Stimulated activated CD4-positive, alpha-beta T cell treated with anti-CD3 and anti-CD28 coated beads, Interleukin-4, amount 100 ng/mL, for 4 hours (primary cell): ENCODE measurements at places on chromosomes 3 and 15.

- no peak for DNase-seq
Measured at GRCh38 chr15:40248006-40248783, 9.3 kb downstream of the PAK6 start.

- DNase-seq = no peak
Measured at GRCh38 chr3:106425916-106426315, 557.1 kb upstream of the CBLB start.

DNA sequence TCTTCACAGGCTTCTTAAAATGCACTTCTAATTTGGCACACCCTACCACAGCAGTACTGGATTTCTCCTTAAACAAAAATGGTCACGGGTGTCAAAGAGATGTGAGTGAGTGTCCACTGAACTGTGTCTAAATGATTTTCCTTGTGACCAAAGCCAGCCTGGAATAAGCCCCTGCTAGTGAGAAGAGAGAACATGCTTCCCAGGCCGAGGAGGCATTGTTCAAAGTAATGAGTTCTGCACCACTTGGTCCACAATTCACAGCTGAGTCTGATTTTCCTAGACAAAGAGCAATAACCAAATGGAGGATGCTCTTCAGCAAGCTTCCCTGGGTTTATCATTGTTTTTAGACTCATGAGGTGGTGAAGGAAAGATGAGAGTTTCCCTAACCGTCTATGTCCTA, 3.8 kb downstream of the PLCH1 start:
- no peak for DNase-seq

- no peak for DNase-seq
Measured at GRCh38 chr3:64445109-64445943, 220.1 kb upstream of the PRICKLE2 start.

GRCh38 chr3:64224826-64225610, at the start of gene PRICKLE2:
TSS of gene PRICKLE2 (minus strand) at chr3:64225466. CDS start at chr3:64198927, 26,539 bp downstream.
- no peak for DNase-seq

DNA sequence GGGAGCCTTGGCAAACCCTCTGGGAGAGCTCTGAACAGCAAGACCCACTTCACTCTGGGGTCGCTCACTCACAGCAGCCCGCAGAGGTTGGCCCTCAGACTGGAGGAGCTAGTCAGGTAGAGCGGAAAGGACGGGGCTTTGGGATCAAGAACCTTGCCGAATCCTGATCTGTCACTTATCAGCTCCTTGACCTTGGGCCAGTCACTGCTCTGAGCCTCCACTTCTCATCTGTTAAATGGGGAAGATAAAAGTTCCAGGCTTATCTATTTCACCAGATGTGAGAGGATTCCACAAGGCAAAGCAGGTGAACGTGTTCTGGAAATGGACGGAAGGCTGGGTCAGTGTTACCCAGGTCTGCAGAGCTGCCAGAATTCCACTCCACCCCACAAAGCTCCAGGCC, 29.4 kb downstream of the SEMA5B start:
- no peak for DNase-seq

DNA sequence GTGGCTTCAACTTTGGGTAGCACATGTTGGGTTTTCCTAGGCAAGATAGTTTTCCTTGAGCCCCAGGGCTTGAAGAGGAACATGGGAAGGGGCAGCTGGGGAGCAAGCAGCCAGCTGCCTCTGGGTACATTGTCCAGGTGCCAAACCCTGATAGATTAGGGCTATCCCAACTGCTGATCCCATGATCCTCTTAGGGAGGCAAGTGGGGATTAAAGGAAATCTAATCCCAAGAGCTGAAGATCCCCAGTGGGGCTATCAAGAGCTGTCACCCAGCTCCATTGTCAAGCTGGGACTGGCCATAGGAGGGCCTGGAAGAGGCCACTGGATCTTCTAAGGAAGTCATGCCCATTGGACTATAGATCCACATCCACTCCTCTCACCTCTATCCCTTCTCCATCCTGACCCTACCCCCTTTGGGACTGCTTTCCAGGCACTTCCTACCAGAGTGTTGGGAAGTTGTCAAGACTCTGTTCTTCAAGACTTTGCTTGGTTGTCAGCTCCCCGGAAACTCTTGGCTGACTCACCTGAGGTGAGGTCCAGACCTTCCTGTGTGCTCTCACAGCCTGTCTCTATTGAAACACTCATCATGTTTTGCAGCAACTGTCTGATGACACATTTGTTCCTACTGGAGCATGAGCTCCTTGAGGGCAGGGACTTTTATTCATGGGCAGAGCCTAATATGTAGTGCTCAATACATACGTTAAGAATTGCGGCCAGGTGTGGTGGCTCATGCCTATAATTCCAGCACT, 5.9 kb downstream of the CAMK2N2 start:
- DNase-seq = peak; percentile 47

DNA sequence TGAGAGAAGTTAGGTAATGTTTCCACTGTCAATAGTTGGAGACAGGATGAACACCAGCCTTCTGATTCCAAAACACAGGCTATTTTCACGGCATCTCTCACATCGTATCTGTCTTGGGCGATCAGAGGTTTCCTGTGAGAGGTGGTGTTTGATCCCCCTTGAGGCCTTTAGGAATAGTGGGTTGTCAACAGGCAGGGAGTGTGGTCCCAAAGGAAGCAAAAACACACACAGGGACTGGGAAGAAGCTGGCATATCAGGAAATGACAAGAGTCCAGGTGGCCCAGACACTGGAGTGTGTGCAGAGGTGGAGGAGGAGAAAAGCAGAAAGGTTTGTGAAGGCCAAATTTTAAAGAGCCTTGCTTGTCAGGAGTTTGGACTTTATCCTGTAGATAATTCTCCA, 6.6 kb upstream of the MAGEF1 start:
- no peak for DNase-seq

GRCh38 chr15:61410662-61411061, 181.6 kb upstream of the RORA start:
- no peak for DNase-seq

DNA sequence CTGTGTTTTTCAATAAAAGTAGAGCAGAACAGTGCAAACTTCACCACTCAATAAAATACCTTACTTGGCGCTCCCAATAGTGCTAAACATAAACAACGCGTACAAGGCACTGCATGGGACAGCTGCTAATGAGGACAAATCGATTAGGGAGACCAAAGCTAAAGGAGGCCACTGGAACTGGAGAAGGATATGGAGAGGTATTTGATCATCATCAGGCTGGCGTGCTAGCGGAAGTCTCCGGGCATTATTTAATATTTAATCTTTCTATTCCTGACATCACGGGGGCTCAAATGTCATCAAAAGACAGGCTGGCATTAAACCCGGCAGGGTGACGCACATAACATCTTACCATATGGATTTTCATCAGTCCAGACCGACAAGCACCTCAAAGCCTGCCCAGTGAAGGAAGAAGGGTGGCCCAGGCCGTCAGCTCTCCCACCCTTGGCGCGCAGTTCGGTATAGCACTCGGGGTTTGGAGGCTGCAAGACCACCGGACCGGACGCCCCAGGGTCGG, 604 bp downstream of the CCPG1 start:
- no peak for DNase-seq

DNA sequence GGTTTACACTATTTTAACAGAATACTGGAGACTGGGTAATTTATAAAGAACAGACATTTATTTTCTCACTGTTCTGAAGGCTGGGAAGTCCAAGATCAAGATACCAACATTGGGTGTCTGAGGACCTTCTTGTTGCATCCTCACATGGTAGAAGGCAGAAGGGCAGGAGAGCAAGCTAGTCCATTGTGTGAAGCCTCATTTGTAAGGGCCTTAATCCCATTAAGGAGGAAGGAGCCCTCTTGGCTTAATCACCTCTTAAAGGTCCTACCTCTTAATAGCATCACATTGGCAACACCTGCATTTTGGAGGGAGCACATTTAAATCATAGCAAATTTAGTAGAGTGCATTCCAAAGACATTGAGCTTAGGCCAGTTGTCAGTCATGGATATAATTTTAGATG, 26.2 kb downstream of the UBE2Q2 start:
- no peak for DNase-seq

DNA sequence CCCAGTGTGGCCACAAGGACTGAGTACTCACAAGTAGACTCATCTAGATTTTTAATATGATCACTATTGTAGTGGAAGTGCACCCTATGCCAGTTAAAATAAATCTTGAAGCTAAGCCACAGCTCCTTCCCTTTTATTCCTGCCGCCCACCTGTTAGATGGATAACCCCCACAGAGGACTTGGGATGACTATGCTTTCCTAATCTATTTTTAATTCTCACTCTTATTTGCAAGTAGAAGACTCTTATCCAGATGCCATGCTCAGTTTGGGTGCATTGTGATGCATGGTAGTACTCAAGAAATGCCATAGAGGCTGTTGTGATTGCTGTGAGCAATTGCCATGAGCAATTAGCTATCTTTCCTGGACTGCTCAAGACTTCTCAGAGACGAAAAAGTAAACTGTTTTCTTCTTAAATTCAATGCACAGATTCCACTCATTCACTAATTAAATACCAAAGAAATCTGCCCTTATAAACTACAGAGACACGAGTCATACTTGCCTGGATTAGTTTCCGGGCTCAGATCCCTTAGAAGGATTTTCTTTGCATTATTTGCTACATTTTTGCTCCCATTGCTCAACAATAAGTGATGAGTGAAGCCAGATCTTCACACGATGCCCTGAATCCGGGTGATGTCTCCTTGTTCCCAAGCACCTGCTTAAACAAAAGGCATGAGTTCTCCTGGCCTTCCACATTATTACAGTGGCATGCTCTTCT, 472.1 kb downstream of the SOX2 start:
- no peak for DNase-seq

DNA sequence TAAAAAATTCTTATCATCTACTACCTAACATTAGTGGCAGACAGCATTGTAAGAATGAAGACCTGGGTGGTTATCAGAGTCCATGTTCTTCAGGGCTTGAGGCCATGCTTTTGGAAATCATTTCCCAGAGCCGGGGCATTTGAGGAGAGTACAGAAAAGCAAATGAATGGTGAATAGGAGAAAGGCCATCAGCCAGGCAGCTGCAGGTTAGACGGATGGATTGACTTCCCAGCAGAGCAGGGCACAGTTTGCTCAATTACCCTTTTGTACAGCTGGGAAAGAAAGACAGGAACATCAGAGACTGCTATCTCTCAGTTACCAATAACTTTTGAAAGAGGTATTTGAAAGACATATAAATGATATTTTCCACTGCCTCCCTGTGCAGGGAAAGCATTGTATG, 135.6 kb downstream of the ALCAM start:
- DNase-seq = no peak

DNA sequence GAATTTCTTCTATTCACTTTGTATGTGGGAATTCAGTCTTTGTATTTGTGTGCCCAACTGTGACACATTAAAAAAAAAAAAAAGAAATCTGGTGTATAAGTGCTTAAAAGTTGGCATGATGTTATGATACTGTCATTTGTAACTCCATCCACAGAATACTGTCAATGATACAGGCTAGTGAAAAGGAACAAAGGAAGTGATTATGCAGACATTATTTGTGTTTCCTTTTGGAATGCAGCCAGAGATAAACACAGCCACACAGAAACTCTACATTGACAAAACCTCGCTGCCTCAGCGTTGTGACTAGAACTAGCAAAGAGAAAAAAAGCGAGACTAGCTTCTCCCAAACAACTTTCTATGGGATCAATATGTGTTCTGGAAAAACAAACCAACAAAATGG, 519.2 kb upstream of the AGTR1 start:
- DNase-seq = no peak

DNA sequence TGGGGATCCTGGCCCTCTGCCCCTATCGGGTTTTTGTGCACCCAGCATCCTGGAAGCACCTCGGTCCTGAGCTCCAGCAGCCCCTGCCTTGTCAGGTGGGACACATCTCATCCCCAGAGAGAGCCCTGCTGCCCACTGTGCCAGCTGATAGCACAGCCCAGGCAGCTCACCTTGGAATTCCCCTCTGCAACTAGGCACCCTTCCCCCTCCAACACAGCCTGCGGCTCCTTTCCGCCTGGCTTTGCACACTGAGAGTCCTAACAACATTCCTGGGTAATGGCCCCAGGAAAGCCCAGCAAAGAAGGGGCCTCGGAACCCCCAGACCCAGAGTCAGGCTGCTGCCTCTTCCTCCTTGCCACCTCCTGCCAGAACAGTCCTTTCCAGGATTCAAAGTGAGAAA, 5.9 kb downstream of the HCN4 start:
- DNase-seq = no peak

DNA sequence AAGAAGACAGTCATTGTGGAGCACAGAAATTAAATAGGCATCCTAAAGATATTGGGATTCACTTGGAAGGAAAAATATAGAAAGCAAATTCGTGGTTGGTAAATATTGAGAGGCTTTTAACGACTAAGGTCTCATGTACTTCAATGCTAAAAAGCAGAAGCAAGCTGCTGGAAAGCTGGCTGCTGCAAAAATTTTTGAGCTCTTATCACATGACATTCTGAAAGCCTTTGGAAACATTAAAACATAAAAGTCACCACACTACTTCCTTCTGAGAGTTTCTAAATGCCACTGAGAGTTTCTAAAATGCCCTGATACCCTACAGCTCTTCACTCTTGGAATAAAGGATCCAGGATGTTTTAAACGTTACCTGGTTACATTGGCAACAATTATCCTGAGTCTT, 39.0 kb upstream of the CBLB start:
- no peak for DNase-seq

DNA sequence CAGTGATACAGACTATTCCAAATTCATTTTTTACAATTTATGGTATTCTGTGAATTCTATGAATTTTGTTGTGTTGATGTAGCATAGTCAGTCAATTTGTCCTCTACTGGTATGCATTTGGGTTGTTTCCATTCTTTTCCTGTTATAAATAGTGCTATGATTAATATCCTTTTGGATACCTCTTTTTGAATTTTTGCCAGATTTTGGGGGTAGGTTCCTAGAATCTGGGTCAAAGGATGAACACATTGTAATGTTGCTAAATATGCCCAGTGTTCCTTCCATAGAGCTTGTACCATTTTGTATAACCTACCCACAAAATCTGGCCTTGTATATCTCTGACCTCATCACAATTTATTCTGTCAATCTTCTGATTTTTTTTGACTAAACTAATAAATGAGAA, 44.4 kb upstream of the C3orf38 start:
- no peak for DNase-seq

- no peak for DNase-seq
Measured at GRCh38 chr3:141259821-141260629, 28.4 kb downstream of the PXYLP1 start.

DNA sequence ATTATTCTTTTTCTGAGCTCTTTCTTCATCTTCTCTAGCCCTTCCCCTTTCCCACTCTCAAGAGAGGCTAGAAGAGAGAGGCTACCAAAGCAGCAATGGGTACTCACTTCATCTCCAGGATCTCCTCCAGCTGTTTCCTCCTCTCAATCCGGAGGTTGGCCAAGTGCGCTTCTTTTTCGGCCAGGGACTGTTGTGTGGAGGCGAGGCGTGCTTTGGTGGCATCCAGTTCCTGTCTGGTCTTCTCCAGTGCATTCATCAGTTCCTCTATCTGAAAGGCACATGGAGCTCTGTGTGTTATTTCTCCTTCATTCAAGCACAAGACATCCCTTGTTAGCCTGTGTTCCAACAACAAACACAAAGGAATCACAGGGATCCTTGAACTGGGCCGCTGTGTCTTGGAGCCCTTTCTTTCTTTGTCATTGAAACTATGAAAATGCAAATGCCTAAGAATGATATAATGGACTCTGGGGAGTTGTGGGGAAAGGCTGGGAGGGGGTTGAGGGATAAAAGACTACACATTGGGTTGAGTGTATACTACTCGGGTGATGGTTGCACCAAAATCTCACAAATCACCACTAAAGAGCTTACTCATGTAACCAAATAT, 401.3 kb upstream of the WNT5A start:
- DNase-seq = no peak

- DNase-seq = no peak
Measured at GRCh38 chr15:31212326-31213080, 111.0 kb upstream of the TRPM1 start.

- DNase-seq = no peak
Measured at GRCh38 chr15:101172501-101173071, 79.3 kb downstream of the CHSY1 start.

GRCh38 chr3:138367911-138368310, 19.5 kb downstream of the MRAS start:
- DNase-seq = no peak
